ENCODE measurements at places on chromosomes 7 and 10.

DNA sequence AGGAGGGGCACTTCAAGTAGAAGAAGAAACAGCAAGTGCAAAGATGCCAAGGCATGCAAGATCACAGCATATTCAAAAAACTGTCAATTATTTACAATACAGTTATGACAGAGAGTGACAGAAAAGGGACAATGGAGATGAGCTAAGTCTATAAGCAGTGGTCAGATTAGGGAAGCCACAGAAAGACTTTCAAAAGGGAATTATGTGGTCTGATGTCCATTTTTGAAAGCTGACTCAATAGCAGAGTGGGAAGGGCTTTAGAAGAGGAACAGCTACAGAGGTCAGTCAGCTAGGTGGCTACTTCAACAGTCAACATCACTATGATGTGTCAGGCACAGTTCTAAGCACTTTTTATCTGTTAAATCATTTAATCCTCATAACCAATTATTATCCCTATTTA, 45.2 kb upstream of the SPOCK2 start:
- DNase-seq, result no peak

GRCh38 chr10:130652964-130653578, 516.9 kb downstream of the GLRX3 start:
- DNase-seq, result no peak

GRCh38 chr7:73870041-73870492, 9.1 kb downstream of the TMEM270 start:
- no peak for DNase-seq

- no peak for DNase-seq
Measured at GRCh38 chr10:101939729-101940128, 96.1 kb upstream of the KCNIP2 start.

DNA sequence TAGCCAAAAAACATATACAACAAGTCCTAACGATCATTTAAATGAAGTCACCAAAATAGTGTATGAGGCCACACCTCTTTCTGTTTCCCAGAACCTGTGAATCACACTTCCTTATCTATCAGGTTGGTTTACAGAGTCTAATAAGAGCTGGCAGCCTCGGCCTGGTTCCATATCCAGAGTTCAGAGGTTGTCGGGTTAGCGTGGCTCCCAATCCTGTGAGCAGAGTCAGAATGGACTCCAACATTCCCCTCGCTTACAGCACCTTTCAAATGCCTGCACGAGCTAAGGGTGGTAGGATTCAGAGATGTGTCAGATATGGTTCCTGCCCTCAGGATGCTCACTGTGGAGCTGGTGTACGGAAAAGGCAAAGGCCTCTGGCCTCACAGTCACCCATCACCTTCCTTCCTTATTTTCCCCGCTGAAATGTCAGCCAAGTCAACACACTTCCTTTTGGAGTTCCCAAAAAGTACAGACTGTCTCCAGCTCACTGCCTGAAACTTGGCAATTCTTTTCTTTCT, 6.0 kb downstream of the IL15RA start:
- no peak for DNase-seq

DNA sequence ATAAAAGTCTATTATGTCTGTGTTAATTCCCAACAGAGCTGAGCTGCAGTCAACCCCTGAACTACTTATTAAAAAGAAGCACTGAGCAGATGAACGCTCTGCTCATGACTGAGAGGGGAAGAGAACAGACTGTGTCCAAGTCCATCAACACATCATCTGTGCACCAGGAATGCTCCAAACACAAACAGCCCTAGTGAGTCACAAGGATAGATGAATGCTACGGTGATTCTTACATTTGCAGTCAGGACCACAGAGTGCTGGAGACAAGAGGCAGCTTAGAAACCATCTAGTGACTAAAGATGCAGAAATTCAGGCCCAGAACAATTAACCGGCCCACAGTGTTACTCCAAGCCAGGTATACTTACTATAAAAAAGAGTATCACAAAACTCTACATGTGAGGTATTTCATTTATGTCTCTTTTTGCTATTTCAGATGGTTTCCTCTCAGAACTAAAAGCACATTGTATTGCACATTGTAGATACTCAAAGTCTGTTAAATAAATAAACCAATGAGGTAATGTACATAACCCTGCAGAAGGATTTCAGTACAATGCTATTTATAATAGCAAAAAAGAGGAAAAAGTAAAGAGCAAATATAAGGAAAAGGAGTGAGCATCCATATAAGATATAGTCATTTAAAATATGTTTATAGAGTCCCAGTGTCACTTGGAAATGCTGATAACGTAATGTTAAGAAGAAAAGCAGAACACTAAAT, 159.2 kb downstream of the KCNMA1 start:
- no peak for DNase-seq

- no peak for DNase-seq
Measured at GRCh38 chr10:11261687-11262493, 244.2 kb downstream of the CELF2 start.

DNA sequence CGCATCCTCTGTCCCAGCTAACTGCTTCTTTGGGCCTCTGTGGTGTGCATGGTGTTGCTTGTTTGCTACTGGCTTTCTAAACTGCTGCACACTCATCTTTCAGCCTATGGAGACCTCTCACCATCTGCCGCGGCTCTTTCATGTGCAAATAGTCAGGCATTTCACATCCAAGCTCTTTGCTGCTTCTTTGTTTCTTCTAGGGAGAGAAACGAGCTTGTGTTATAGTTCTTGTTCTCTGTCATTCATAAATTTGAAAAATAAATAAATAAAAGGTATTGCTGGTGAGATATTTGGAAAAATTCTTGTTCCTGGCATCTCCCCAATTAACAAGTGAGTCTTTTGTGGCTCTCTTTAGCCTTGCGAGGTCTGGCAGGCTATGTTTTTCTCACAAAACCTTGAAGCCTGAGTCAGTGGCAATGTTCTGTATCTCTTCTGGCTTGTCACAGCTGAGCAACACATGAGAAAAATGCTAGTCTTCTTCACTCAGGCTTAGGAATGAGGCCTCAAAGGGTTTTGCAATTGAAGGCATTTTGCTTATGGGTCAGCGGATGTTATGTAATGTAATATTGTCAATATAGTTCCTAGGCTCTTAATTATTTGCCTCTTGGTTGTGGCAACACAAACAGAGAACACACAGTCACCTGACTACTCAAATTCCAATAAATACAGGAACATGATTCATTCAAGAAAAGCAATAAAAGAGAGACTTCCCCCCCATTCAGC, 274.0 kb downstream of the FRMD4A start:
- DNase-seq, result no peak

- DNase-seq, result no peak
Measured at GRCh38 chr10:116000151-116000842, 272.7 kb downstream of the GFRA1 start.

DNA sequence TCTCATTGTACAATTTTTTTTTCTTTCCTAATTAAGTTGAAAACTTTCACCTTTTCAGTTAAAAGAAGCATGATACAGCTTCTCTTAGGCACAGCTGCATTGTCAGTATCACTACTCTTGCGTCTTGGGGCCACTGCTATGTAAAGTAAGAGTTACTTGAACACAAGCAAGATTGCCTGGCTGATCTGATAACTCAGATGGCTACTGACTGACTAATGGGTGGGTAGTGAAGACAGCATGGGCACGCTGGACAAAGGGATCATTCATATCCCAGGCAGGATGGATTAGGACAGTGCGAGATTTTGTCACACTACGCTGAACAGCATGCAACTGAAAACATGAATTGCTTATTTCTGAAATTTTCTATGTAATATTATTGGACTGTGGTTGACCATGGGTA, 11.6 kb upstream of the ADAMTS14 start:
- no peak for DNase-seq

DNA sequence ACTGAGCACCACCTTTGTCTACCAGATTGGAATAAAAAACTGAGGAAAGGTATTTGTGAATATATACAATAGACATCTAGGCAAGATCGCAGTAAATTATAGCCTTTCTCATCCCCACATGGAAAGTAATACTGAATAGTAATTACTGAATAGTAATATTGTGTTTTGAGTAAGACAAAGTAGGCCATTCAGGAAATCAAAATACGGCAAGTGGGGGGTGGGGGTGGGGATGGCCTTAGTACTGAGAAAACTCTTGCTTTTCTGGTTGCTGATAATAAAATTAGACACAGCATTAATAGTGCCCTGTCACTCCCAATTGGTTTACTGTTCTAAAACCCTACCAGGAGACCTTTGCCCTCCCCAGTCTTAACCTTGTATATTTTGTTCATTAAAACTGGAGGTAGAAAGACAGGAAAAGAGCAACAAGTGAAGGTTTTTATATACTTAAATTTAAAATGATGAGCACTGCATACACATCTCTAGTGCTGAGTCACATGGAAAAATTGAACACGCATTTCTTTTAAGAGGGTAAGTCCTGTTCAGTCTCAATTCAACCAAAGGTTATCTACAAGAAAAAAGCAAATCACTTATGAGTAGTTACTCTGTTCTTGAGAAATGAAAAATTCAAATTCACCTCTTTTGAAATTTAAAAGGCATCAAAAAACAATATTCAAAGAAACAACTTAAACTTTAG, 65.6 kb downstream of the IGF2BP3 start:
- no peak for DNase-seq

- no peak for DNase-seq
Measured at GRCh38 chr10:116817178-116817577, 32.1 kb upstream of the ENO4 start.

- DNase-seq, result no peak
Measured at GRCh38 chr10:132336919-132337407, 5.0 kb downstream of the LRRC27 start.

- no peak for DNase-seq
Measured at GRCh38 chr7:88635149-88635548, 124.4 kb upstream of the ZNF804B start.
